ENCODE measurements at places on chromosomes 11 and 22. TPM values are rescaled to one million over a fixed set of nuclear protein-coding genes. Genes with fewer than 3 reads are reported as not detected.
A peak's percentile ranks its signal among the peaks of the same experiment; 100 is the strongest.

Gene SDHAF2
- 35.2 TPM for total RNA-seq

Gene LGR4
- 7.5 TPM for total RNA-seq

Gene HIPK3
- 138 TPM for total RNA-seq

Gene TYR
- not detected for total RNA-seq

Gene ASRGL1
- total RNA-seq: 39.7 TPM

Gene ZMAT5
- total RNA-seq: 18.3 TPM

Gene CERK
- 26.1 TPM for total RNA-seq

Gene PGM2L1
- total RNA-seq: 5.2 TPM

Gene CAVIN3
- total RNA-seq: 36.3 TPM

Gene VWA5A
- 37.9 TPM for total RNA-seq

Gene THRSP
- not detected for total RNA-seq

DNA sequence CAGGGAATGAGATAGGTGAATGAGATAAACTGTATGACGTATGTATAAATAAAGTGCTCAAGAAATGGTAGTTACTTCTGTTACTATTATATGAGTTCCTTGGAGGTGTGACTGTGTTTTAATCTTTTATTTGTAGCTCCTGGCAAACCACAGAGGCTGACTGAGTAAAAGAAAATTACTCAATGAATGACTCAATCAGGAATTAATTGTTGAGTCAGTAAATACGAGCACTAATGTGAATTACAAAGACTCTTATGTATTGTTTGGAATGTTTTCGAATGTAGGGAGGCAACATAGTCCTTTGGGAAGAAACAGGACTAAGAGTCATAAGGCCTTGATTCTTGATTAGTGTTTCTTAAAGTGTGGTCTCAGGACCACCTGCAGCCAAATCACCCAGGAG, 51.1 kb upstream of the BLID start:
- DNase-seq: no peak

DNA sequence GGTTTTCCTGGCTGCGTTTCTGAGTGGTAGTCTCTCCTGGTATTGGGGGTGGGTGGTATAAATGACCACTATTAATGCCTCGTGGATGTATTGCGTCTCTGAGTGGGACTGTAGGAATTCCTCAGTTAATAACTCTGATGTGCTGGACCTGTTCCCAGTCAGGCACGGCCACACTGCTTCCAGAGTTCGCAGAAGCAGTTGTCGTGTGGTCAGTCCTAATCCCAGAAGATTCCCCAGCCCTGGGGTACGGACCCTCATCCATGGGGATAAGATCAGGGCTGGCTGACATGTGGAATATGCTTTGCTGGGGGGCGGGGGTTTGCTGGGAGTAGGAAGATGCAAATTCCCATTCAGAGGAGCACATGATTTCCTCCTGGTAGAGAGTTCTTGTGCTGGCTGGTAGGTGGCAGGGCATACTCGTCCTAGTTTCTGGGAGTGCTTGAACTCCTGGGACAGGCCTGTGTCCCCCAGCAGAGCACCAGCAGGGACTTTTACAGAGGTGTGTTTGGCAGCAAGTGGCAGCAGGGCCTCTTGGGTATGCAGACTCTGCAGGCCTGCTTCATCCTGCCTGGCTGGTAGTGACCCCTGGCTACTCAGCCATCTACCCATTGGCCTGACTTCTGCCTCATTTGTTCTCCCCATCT, 157.4 kb downstream of the NAV2 start:
- no peak for DNase-seq

DNA sequence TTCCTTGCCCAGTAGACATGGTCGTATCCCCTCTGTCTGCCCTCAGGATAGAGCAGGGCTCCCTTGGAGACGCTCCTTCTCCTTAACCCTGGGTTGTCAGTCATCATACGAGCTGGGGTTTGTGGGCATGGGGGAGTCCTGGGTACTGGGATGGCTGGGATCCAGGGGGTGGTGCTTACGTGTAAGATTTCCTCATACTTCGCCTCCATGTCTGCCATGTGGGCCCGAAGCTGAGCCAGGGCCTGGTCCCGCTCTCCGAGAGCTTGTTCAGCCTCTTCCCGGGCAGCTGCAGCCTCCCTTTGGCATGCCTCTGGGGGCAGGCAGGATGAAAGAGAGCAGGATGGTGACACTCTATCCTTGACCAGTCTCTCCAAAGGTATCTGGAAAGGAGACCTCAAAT, 5.3 kb downstream of the NHERF4 start:
- peak; percentile 31 for DNase-seq

- DNase-seq: no peak
Observed at GRCh38 chr22:38239101-38239761, 33.6 kb downstream of the TMEM184B start.

DNA sequence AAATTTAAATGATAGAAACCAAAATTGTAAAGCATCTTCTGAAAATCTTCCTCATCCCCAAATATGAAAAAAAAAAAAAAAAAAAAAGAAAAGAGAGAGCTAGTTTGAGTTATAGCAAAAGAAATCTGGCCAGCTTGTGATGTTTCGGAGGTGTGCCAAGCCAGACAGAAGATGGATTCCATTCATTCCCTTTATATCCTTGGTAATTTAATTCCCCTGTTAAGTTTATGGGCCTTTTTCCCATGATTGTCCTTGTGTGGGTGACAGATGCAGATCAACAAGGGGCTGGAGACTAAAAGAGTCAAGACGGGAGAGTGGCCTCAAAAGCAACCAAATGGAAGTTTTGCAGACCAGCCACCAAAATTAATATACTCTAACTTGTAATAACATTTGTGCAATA, 47.6 kb upstream of the PARVA start:
- no peak for DNase-seq

DNA sequence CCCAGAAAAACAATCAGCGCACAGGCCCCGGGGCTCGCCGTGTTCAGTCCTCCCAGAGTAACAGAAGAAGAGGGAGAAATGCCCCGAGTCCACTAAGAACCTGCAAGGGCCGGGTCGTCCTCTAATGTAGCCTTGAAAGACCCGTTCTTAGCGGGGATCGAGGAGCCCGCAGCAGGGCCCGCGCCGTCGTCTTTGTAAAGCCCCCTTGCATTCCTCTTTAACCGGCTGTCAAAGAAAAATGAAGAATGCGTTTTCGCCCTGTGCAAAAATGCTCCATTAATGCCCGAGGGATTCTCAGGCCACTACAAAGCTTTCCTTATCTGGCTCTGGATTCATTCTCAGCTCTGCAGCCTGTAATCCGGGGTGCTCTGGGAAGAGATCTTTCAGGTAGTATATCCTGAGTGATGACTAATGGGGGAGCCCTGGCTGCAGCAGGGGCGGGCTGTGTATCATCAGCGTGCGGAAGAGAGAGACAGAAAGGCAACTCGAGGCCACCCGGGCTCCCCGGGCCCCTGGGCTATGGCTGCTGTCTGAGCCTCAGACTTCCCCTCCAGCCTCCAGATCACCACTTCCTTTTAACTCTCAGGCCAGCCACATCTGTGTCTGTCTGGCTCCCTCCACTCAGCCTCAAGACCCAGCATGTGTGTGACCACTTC, 78.2 kb downstream of the FBLN1 start:
- DNase-seq: peak; percentile 41

DNA sequence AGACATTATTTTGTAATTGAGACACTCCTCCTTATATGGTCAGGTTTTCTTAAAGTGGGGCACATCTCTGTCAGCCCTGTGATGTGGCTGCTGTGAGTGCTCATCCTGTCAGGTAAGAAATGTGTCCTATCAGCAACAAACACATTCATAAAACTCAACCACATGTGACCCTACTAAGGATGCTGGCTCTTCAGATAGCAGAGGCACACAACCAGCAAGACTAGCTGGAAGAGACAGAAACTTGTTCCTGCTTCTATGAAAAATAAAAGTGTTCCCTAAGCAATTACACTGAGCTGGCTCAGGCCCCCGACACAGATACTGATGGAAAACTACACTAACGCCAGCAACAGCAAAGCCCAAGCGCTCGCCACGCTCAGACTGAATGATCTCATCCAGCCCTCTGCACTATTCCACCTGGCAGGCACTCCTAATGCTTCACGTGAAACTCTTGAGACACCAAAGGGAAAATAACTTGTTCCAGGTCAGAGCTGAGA, 49.8 kb upstream of the CYP2D6 start:
- no peak for DNase-seq

DNA sequence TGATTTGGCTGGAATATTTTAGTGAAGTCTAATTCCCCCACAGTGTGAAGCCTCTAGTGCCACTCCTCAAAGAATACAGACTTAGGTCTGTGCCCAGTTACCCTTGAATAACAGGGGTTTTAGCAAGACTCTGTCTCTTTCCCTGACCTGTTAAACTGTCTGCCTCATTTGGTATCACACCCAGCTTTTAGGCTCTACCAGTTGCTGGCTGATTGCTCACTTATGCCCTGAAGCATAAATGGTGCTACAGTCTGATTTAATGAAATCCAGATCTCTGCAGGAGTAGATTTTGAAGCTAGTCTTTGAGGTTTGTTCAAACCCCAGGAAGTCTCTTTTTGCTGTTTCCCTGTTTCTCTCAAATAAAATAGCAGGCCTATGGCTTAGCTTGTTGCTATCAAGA, 45.2 kb upstream of the LIPT2 start:
- DNase-seq: no peak

- DNase-seq: no peak
Observed at GRCh38 chr22:41178425-41178975, 26.6 kb upstream of the L3MBTL2 start.

- no peak for DNase-seq
Observed at GRCh38 chr11:116330439-116331185, 442.2 kb downstream of the BUD13 start.

GRCh38 chr11:17563231-17563646, 16.2 kb downstream of the OTOG start:
- no peak for DNase-seq

GRCh38 chr11:117462183-117462863, 134.7 kb downstream of the CEP164 start:
- no peak for DNase-seq

DNA sequence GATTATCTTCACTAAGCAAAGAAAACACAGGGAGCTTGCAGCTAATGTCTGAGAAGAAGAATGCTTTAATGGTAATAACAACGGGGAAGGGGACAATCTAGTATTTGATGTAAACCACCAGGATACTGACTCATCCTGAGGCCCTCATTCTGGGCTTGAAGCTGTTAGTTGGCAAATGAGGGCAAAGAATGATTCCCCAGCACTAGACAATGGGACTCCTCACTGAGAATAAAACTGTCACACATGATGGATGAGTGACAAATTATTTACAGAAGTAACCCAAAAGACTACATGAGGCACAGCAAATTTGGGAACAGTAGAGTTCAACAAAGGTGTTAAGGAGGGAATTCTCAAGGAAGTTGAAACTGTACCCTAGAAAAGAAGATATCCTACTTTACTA, 76.3 kb downstream of the FAM168A start:
- no peak for DNase-seq

GRCh38 chr11:67627812-67628624, 1.7 kb downstream of the NUDT8 start:
- peak; percentile 36 for DNase-seq

DNA sequence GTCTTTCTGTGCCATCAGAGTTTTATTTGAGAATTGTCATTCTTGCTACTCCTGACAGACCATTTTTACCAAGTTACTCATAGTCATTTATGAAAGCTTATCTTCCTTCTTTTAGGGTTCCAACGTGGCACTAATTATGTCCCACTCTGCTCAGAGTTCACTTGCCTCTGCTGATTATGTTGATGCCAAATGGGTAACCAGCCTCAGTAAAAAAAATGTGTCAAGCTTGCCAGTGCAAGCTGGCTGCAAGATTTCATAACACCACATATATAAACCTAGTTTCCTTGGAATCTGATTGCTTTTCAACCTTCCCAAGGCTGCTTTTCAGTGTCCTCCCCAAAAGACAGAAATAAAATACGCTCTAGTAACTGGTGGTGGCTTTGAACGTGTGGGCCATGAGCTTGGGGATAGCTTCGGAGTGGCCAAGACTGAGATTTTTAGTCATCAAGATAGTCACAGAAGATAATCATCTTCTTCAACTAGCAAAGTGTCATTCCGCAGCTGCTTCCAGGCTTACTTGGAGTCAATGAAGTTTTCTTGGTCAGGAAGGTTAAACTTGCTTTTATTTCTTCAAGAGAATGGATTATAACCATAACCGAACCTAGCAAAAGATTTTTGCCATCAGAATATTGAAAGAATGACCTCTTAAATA, 29.5 kb upstream of the APOA1 start:
- no peak for DNase-seq

GRCh38 chr11:124867700-124868099, 2.5 kb downstream of the ROBO3 start:
- no peak for DNase-seq

- DNase-seq: no peak
Observed at GRCh38 chr11:121474680-121475079, 21.9 kb upstream of the SORL1-AS1 start.

DNA sequence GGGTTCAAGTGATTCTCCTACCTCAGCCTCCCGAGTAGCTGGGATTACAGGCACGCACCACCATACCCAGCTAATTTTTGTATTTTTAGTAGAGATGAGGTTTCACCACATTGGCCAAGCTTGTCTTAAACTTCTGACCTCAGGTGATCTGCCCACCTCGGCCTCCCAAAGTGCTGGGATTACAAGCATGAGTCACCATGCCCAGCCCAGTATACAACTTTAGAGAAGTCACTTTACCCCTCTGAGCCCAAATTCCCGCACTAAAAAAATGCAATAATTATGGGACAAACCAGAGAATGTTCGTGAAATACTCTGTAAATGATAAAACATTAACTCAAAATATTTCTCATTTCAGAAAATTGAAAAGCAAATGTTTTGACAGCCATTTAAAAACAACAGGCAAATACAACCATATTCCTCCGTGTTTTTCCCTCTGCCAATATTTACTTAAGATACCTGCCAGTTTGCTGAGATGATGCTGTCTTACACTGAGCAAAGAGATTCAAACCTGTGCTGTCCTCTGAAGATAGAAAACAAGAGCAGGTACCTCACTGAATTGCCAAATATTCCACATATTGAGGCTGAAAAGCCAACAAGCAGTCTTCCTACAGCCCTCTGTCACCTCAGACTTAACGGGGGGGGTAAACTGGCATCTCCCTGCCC, 9.6 kb downstream of the PLEKHA7 start:
- DNase-seq: no peak

DNA sequence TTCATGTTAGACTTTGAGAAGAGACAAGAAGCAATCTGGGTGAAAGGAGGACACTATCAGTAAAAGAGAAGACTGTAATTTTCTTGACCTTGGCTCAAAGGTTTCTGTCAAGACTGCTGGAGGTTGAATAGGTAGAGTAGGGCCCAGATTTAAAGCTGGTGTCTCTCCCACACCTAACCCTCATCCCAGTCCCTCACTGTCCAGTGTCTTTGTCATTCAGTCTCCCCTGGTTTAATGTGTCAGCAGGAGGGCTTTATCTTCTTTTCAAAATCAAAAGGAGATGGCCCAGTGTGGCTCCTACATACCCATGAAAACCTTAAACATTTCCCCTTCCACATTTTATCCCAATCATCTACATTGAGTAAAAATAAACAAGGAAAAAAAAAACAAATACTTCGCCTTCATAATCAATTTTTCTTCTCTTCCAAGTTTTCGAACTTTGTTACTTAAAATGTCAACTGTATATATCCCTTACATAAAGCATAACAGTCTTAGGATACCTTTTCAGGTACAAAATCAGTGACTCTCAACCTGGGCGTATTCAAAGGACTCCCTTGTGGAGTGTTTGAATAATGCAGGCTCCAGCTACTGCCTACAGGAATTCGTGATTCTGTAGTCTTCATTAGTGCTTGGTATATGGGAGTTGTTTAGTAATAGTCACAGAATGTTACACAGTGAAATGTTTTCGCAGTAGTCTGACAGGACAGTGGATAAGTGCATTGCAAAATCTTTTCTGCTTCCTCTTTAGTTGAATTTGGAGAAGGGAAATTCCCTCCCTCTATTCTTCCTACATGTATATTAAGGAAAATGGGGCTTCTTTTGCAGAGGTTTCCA, 87.2 kb downstream of the FAT3 start:
- no peak for DNase-seq
